ENCODE measurements at places on chromosomes 1 and 21. TPM values are rescaled to one million over a fixed set of nuclear protein-coding genes. Genes with fewer than 3 reads are reported as not detected.

DNA sequence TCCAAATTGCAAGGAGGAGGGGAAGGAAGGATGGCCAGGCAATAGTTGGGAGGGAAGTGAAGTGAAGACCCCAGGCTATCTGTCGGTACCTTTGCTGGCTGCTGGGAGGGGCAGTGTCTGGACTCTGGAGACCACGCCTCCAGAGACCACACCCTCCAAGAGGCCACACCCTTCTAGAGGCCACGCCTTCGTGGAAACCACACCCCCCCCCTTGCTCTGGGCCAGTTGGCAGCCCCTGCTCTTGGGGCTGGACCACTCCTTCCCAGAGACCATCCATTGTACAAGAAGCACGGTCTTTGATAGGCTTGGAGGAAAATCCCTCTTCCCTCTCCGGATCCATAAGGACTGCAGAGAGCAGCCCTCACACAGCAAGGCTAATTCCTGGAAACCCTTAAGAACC lies 73.1 kb downstream of the RYR2 start:
- DNase-seq: peak; percentile 36

Gene ZBTB7B
- polyA plus RNA-seq: 28.7 TPM

DNA sequence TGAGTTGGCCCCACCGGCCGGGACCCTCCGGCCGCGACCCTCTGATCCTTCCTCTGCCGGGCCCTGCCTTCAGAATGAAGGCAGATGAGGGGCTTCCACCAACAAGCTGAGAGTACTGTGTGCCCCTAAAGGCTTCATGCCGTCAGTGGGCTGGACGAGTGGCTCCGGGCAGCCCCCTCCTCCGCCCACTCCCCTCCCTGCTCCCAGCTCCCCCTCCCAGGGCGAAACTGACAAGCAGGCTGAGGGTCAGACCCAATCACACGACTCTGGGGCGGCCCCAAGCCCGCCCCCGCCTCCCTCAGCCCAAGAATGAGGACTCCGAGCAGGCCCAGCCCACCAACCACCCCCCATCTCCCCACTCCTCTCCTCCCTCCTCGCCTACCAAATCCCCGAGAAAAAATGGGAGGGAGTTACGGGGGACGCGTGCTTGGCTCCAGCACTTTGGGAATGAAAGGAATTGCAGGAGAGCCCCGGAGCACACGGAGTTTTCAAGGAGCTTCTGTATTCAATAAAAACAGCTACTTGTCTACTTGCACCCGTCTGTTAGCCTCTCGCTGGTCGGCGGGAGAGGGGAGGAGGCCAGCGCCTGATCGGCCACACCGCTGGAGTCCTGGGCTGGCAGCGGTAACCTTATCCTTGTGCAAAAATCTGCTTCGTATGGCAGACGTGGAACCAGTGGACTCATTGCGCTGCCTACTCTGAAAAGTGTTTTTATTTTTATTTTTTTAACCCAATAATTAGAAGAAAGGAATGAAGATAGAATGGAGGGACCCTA lies at the start of gene COL11A1:
Gene COL11A1 (minus strand): TSS at position 147 of the 775 bp plus-strand sequence. CDS start 344 bp downstream, outside the sequence.
- no peak for DNase-seq

DNA sequence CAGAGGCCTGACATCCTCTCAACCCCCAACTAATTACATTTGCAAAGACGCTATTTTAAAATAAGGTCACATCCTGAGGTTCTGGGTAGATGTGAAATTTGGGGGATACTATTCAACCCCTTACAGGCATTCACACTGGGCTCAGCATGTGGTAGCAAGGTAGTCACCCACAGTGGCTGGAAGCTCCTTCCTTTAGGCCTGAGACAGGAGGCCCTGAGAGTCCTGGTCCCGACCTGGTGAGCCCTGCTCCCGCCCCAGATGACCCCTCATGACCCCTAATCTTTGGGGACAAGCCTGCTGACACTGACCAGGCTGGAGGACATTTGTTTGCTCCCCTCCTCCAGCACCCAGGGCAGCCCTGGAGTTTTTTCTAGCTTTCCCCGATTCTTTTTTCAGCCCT lies 225.9 kb downstream of the DYRK1A start:
- DNase-seq: no peak

DNA sequence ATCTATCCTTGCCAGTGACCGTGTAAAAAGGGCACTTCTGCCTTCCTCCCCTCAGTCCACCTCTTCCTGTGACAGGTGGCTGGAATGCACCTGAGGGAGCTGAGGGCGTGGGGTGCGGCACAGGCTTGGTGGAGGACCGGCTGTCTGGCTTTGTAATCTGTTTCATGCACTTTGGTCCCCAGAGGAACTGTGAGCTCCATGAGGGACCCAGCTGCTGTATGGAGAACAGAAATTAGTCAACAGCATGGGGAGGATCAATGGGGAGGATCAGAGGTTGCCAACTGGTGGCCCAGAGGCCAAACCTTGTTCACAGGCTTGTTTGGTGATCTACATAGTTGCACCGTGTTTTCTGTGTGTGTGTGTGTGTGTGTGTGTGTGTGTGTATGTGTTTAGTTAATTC lies 19.0 kb upstream of the LUZP1 start:
- DNase-seq: no peak

GRCh38 chr1:77394166-77394565 lies 112.3 kb downstream of the AK5 start:
- DNase-seq: no peak

DNA sequence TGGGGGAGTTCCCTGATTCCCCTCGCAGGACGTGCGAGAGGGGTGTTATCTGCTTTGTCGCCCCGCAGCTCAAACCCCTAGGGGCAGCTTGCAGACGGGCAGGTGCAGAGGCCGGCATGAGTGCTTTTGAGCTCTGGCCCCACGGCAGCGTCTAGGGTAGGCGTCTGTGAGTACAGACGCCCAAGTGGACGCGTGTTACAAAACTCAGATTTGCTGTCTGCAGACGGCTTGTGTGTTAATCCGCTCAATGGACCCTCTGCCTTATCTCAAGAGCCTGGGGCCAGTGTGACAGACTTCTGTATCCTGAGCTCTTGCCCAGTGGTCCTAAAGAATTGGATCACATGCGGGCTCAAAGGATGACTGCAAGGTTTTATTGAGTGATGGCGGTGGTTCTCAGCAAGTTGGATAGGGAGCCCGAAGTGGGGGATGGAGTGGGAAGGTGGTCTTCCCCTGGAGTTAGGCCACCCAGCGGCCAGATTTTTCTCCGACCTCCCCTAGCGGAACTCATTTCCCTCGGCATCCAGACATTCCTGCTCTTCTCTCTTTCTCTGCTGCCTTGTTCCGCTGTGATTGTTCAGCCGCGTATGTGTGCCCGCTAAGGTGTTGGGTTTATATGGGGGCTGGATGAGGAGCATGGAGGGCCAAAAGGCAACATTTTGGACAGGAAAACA lies 9.4 kb downstream of the CFHR4 start:
- no peak for DNase-seq

Gene GNAT2
- polyA plus RNA-seq: 0.07 TPM

Gene SYCP1
- not detected for polyA plus RNA-seq

- no peak for DNase-seq
These were observed 155.3 kb downstream of the MAGI3 start for GRCh38 chr1:113545626-113546025.

Gene RGS2
- 3.2 TPM for polyA plus RNA-seq

Gene CFHR2
- not detected for polyA plus RNA-seq

Gene LIN28A
- polyA plus RNA-seq: 2.4 TPM

Gene NBPF6
- polyA plus RNA-seq: 4.9 TPM

Gene KCNJ9
- polyA plus RNA-seq: not detected

- no peak for DNase-seq
These were observed 77.6 kb downstream of the DUSP10 start for GRCh38 chr1:221664253-221664652.

Gene CRYAA
- polyA plus RNA-seq: not detected

Gene LRRC8B
- 10.5 TPM for polyA plus RNA-seq

DNA sequence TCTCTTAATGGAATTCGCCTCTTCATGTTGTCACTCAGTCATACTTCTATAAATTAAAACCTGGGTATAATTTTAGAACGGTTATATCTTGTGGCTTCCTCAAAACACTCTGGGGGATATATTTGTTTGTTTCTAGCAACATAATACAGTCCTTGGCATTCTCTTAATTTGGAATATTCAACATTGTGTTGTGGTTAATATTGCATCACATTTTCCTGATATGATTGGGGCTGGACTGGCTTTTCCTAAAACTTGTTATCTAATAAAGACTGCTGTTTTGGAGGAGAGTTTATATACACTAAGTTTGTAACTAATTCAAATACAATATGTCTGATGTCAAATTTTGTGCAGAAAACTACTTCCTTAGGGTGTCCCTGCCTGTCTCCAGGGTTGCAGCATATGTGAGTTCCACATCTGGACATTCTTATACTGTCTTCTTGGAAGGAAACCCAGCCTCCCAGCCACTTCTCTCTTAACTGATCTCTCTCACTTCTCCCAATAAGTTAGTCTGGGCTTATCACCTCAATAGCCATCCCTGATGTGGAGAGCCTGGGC lies 892.6 kb downstream of the MRPL39 start:
- no peak for DNase-seq

Gene ASPM
- polyA plus RNA-seq: 29.5 TPM

DNA sequence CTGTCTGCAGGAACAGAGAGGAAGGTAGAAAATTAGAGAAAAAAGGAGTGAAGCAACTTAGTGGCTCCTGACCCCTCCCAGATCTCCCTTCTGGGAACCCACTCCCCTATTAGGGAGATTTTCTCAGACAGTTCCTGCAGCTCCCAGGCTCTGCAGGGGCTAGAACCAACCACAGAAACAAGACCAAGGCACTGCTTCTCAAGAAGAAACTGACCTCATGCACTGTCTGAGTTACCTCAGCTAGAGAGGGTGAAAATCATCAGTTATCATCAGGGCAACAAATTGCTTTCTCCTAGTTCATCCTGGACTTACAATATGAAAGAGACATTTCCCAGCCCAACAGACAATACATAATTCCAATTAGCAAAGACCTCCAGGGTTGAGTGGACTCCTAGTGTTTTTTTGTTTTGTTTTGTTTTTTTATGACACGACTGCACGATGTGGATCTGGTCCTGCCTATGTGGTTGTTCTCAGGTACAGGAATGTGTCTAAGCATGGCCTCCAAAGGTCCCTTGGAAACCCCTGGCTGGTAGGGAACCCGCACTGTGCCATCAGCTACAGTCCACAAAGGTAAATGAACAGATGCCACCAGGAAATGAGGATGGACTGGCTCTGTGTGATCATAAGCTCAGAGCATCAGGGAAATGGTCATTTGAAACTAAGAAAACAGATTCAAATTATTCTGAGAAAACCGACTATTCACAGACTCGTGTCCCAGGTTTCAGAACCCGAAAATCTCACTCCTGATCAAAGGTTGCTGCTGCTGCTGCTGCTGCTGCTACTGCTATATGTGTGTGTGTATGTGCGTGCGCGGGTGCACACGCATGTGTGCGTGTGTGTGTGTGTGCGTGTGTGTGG lies 65.3 kb downstream of the LAMC2 start:
- DNase-seq: no peak

DNA sequence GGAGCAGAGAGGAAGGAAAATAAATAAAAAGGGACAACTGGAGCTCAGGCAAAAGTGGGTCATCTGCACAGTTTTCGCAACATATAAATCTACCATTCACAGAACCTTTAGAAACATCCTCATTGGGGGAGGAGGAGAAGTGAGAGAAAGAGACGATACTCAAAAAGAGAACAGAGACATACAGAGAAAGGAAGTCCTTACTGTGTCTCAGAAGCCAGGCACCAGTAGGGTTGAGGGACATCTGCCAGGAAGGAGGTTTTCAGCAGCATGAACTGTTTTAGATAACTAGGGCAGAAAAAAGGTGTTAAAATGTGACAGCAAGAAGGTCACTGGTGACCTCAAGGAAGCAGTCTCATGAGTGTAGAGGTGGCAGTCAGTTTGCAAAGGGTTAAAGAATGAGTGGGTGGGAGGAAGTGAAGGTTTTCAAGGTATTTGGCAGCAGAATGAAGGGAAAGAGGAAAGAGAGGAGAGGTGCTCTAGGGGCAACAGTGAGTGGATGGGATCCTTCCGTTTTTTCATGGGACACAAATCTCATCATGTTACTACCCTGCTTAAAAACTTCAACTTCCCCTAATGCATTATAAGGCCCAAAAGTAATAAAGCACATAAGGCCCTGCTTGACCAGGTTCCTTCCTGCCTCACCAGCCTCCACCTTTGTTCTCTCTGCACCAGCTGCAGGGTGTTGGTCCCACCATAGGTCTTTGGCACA lies 9.5 kb downstream of the JAK1 start:
- DNase-seq: peak; percentile 39

GRCh38 chr1:1343811-1344421 lies 5.3 kb downstream of the DVL1 start:
- no peak for DNase-seq

GRCh38 chr1:17190010-17190995 lies 14.6 kb upstream of the PADI1 start:
- no peak for DNase-seq

- DNase-seq: no peak
These were observed 310.8 kb downstream of the USP25 start for GRCh38 chr21:16040601-16041000.

DNA sequence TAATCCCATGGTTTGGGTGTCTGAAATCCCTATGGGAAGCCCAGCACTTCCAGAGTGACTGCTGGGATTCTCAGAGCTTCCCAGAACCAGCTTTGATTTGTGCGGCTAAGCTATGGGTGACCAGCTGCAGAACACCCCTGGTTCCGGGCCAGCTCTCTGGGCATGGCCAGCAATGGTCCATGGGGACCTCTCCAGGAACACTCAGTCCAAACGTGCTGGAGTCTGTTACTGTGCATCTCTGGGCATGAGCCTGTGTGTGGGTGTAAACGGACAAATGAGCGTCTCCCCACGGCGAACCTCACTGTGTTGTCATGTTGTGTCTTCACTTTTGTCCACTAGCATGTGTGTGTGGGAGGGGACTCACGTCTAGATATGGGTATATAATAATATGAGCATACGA lies 54.4 kb downstream of the MAB21L3 start:
- DNase-seq: no peak

Gene JAM2
- polyA plus RNA-seq: not detected

- DNase-seq: no peak
These were observed 10.3 kb upstream of the PRELP start for GRCh38 chr1:203465146-203465798.

- no peak for DNase-seq
These were observed 111.1 kb upstream of the COL6A1 start for GRCh38 chr21:45870421-45870820.

Gene ROR1
- polyA plus RNA-seq: not detected

Gene HHAT
- 0.23 TPM for polyA plus RNA-seq

DNA sequence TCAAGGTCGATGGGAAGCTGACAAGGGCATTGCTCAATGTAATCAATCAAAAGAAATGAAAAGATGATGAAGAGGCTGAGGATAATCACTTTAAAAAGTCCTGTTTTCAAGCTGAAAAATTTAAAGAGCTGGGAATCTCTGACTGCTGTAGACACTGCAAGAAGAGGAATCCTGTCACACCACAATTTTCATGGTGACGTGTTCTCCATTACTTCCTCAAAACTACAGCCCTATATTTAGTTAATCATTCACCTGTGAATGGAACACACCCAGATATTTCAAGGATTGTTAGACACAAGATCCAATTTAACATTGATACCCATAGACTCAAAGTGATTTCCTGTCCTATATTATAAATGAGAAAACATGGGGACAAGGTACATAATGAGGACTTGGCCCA lies 1048.3 kb downstream of the AMY1C start:
- no peak for DNase-seq
